Central memory CD8-positive, alpha-beta T cell (primary cell): ENCODE measurements at places on chromosomes 3 and 15.

DNA sequence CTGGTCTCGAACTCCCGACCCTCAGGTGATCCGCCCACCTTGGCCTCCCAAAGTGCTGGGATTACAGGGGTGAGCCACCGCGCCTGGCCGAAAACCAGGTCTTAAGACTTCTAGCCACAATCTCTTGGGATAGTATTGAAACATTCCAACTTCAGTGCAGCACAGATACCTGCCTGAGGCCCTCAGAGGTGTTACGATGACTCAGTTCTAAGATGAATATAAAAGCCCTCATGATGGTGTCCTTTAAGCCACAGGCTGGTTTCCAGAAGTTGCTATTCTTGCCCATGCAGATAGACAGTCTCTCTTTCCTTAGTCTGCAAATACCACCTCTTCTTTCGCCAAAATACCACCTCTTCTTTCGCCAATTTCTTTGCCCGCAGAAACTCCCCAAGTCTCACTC is 69.0 kb downstream of the RARB start:
- DNase-seq = no peak

- DNase-seq = no peak
Measured at GRCh38 chr15:44265757-44266156, 22.8 kb upstream of the GOLM2 start.

GRCh38 chr3:75089841-75090240 is 475.4 kb upstream of the CNTN3 start:
- no peak for DNase-seq

GRCh38 chr3:148262980-148263379 is 434.7 kb upstream of the AGTR1 start:
- DNase-seq = no peak

DNA sequence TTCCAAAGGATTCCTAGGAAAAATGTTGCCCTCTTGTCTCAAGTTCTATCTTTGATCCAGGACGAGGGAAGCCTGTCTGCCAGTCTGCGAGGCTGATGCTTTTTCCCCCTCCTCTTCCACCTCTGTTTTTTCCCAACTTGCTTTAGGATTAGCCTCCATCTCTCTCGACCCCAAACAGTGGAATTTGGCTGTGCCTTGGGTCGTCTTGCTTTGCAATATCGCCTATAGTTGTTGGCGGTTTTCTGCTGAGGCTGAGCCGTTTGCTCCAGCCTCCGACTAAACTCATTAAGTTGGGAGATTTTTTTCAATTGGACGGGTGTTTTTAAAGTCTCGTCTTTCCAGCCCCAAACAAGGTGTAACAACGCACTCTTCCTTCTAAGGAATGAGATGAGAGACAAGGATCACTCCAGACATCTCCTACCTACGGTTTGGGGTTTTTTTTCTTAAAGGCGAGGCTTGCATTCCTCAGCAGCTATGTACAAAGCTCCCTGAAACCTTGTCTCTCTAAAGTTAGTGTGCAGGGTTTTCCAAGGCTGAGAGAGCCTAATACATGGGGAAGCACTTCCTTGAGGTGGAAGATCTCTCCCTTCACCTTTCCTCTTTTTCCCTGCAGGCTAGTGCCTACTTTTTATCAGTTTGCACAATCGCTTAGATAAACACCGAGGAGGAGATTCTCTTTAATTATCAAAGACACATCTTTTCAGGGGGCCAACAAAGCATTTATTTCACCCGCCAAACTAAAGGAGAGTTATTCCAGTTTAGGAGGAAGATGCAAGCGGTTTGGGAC is 4.8 kb upstream of the NR2F2 start:
- DNase-seq = no peak

- no peak for DNase-seq
Measured at GRCh38 chr3:172074586-172074985, 35.2 kb downstream of the FNDC3B start.

GRCh38 chr3:87461036-87461435 is 184.7 kb upstream of the POU1F1 start:
- DNase-seq = no peak

- no peak for DNase-seq
Measured at GRCh38 chr15:33959844-33960548, 8.3 kb upstream of the CHRM5 start.

DNA sequence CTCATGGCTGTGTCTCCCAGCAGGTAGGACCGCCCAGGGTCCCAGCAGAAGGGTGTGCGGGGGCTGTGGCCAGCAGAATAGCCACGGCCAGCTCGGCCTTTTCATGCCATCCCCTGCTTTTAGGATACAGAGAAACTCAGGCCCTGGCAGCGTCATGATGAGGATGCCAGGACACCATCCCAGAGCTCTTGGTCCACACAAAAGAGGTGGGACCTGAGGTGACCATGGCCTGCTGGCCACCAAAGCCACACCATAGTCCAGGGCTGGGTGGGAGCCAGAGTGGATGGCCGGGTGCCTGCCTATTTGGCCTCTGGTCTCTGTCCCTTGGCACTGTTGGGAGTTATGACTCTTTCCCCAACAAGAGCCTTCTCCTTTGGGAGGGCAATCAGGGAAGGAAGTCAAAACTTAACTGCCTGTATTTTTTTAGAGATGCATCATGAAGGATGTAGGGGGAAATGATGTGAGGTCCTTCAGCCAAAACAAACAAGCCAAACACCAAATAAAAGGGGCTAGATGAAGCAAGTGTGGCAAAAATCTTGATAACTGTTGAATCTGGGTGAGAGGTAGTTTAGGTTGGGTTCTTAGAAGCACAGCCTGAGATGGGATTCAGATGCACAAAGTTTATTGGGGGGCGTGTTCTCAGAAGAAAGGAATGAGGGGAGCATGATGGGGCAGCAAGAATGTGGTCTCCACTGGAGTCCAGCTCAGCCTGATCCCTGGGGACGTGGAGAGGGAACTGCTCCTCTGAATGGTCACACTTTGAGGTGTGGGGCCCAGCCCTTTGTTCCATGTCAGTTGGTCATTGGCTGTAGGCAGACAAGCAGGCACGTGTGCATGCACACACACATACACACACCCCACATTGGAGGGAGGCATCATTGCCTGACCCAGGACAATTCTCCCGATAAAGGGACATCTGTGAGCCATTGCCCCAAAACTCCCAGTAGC is 33.2 kb downstream of the SMAD6 start:
- DNase-seq = no peak

- no peak for DNase-seq
Measured at GRCh38 chr15:88711806-88712205, 73.0 kb downstream of the ISG20 start.

DNA sequence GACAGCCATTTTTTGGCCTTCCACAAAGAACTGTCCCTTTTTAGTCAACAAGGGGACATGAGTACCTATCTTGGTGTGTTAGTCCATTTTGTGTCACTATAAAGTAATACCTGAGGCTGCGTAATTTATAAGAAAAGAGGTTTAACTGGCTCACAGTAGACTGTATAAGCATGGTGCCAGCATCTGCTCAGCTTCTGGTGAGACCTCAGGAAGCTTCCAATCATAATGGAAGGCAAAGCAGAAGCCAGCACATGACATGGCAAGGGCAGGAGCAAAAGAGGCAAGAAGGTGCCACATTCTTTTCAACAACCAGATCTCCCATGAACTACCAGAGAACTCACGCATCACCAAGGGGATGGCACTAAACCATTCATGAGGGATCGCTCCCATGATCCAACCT is 66.1 kb upstream of the VGLL4 start:
- DNase-seq = no peak

GRCh38 chr3:34858067-34858660 is 781.2 kb upstream of the ARPP21 start:
- DNase-seq = no peak

DNA sequence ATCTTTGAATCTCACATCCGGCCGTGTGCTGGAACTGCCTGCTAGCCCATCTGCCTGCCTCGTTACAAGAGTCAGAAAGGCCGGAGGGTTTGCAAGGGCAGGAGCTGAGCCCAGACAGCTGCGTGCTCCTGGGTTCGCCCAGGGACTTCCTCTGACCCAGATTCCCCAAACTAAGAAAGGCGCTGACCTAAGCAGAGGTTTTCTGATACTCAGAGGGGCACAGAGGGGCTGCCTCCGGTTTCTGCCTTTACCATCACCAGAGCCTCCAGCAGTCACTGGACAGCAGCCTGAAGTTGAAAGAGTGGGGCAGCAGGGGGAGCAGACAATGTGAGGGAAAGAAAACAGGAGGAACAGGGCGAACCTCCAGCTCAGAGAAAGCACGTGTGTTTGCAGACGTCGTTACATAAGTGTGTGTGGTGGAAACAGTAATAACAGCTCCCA is 33.4 kb upstream of the RAD18 start:
- no peak for DNase-seq

- DNase-seq = no peak
Measured at GRCh38 chr15:75062706-75063105, 39.3 kb downstream of the PPCDC start.

GRCh38 chr3:25849641-25850385 is 59.9 kb downstream of the OXSM start:
- DNase-seq = no peak

DNA sequence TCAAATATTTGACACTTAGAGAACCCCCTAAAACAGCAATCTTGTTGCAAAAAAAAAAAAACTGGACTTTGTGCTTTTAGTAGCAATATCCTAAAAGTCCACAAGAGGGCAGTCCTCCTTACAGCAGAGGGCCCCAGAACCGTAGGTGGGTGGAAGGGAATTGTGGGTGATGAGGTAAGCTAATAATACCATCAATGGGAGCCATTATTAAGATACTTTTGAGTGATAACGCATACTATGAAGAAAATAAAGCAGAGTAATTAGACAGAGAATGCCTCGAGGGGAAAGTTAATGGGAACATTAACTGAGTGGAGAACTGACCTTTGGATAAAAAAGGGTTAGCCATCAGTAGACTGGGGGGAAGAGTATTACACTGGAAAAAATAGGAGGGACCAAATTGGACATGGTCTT is 229.9 kb downstream of the THRB start:
- DNase-seq = no peak

DNA sequence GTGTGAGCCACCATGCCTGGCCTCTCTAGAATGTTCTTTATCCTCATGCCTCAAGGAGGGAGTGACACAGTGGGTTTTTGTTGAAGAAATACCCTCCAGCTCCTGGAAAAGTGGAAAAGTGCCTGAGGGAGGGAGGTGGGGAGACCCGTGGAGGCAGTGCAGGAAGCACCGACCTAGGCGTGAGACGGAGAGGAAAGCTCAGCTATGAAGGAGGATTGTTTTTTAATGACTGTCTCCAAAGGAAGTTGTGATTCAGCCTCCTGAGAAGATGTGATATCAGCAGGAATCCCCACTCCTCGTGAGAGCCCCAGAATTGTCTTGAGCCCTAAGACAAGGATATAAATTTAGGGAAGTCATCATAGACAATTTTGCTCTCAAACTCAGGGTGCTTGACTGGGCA is 21.7 kb downstream of the RPLP1 start:
- no peak for DNase-seq

DNA sequence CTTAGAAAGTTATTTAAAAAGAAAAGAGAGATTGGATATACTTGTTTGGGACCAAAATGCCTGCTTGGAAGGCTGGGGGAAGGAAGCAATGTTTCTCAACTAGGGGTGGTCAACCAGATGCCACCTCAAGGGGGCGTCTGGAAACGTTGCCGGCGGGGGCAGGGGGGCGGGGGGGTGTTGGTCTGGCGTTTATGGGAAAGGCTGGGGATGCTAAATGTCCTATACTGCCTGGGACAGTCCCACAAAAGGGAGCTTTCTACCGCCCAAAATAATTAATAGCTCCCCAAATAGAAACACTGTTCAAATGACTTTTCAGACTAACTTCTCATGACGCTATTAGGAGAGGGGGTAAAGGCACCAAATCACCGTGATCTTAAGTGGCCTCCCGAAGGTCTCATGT is 2.2 kb downstream of the POLG start:
- no peak for DNase-seq
